Activated naive CD4-positive, alpha-beta T cell treated with anti-CD3 and anti-CD28 coated beads for 36 hours (primary cell): ENCODE measurements at places on chromosomes 16 and 17. TPM values are rescaled to one million over a fixed set of nuclear protein-coding genes. Genes with fewer than 3 reads are reported as not detected.

DNA sequence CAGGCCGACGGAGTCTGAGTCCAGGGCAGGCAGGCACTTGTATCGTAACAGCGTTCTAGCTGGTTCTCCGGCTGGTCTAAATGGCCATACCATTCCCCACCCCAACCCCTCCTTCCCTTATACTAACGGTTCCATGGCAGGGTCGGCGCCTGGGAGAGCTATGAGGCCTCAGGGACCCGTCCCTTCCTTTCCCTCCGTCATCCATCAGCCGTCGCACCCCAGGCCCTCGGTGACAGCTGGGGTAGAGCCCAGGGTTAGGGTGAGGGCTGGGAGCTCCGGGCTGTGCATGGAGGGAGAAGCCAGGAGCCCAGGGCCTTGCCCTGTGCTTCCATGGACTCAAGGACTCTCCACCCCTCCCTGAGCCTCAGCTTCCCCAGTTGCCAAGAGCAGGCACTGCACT, 101.4 kb downstream of the RBFOX3 start:
- no peak for DNase-seq

- peak; percentile 68 for DNase-seq
Observed at GRCh38 chr17:20116683-20117309, 107.6 kb downstream of the SPECC1 start.

DNA sequence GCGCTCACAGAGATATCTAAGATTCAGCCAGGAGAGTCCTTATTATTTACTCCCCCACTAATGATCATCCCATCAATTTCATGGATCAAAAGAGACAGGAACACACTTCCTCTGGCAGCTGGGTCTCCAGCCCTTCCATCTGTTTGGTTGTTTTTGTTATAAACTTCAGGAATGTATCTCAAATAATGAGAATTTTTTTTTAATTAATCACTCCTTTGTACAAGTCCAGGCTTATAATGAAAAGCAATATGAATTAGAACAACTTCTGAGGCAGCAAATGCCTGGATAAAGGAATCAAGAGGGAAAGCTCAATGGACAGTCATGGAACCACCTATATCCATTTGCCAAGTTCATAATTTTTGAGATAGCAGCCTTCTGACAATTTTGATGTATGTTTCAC, 73.4 kb downstream of the HS3ST3B1 start:
- no peak for DNase-seq

- no peak for DNase-seq
Observed at GRCh38 chr16:62477796-62478195, 441.6 kb upstream of the CDH8 start.

DNA sequence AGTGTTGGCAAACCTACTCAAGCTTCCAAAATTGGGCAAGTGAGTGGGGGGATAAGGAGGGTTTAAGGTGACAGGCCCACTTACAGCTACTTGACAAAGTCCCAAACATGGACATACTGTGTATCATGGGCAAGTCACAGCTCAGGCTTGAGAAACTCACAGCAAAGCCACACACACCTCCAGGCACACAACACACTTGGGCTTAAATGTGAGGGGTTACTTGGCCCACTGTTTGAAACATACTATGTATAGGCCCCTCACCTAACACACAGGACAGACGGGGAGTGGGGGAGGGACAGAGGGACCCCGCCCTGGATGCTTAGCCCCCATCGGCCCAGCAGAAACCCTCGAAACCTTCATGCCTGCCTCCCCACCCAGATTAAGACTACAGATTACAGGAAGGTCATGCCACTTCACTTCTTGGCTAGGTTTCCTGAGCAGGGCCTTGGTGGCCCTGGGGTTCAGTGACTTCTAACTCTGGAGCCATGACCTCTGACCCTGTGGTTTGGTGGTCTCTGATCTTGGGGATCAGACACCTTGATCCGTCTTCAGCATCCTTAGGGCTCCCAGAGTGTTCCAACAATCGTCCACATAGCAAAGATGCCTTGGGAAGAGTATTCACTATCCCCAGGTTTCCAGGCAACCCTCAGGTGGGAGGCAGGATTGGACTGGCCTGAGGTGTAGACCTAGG, 2.3 kb upstream of the SAMD14 start:
- no peak for DNase-seq

- DNase-seq, result no peak
Observed at GRCh38 chr17:79361221-79361734, 249.6 kb downstream of the RBFOX3 start.

- DNase-seq, result no peak
Observed at GRCh38 chr16:48564544-48565444, 45.2 kb downstream of the N4BP1 start.

GRCh38 chr16:49382916-49383315, 9.3 kb downstream of the C16orf78 start:
- no peak for DNase-seq

DNA sequence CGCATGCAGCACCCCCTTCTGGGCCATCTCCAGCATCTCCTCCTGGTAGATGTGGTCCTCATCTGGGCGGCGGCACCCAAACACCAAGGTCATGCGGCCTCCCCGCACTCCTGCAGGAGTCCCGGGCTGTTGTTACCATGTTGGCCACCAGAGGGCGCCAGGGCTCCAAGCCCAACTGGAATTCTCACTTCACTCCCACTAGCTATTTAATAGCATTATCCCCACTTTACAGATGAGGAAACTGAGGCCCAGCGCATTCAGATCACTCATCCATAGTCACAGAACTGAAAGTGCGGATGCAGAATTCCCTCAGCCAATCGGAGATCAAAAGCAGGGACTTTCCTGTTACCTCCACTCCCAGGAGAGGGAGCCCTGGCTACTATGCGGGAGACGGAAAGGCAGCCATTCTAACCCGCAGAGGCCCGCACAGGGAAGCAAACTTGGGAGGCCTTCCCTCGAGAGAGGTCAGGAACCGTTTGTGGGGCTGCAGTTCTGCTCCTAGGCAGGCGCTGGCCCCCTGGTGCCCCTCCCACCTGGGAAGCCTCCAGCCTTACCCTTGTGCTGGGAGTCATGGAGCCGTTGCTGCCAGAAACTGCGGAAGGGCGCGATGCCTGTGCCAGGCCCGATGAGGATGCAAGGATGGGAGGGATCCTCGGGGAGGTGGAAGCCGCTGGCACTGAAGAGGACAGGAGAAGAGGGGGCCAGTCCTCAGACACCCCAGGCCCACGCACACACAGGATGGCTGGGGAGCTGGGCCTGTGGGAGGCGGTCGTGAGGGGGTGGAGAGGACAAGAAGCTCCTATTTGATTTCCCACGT, 40.1 kb downstream of the NOS2 start:
- peak; percentile 83 for DNase-seq

- DNase-seq, result no peak
Observed at GRCh38 chr17:77160875-77161530, 20.2 kb downstream of the SEC14L1 start.

GRCh38 chr16:68116256-68116867, 31.2 kb downstream of the NFATC3 start:
- no peak for DNase-seq

DNA sequence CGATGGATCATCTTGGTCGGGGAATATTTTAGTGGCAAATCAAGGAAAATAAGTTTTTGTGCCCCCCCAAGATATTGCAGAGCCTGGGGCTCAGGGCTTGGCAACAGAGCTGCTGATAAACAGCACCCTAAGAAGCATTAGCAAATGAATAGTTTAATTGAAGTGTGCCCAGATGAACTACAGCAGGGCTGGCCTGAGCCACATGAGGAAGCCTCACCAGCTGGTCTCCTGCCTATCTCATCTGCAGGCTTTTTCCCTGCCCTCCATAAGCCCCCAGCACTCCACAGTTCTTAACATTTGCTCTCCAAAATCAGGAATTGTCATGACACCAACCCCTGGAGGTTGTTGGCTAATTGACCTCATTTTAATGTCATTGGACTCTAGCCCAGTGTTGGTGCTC, 480.2 kb downstream of the HS3ST3B1 start:
- DNase-seq, result no peak

- no peak for DNase-seq
Observed at GRCh38 chr17:80960797-80961452, 30.7 kb upstream of the CHMP6 start.

GRCh38 chr17:79116575-79117368, 42.1 kb downstream of the ENGASE start:
- no peak for DNase-seq

DNA sequence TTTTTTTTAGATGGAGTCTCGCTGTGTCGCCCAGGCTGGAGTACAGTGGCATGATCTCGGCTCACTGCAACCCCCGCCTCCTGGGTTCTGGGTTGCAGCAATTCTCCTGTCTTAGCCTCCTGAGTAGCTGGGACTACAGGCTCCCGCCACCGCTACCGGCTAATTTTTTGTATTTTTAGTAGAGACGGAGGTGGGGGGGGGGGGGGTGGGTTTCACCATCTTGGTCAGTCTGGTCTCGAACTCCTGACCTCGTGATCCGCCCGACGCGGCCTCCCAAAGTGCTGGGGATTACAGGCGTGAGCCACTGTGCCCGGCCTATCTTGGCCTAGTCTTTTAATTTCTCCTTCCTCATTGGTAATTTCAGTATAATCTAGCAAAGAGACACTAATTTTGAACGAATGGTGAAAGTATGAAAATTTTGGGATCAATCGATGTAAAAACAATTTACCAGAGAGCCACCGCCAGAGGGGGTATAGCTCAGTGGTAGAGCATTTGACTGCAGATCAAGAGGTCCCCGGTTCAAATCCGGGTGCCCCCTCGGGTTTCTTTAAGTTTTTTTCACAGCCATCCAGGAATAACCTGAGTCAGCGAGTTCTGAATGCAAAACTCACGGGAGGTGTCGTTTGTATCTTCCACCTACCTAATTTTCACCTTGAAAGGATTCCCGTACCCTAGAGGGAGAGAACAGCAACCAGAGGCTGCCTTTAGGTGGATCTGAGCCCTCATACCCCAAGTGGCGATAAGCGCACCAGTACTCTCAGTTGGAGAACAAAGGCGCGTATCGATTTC, 2.5 kb upstream of the LASP1 start:
- DNase-seq, result peak; percentile 77

DNA sequence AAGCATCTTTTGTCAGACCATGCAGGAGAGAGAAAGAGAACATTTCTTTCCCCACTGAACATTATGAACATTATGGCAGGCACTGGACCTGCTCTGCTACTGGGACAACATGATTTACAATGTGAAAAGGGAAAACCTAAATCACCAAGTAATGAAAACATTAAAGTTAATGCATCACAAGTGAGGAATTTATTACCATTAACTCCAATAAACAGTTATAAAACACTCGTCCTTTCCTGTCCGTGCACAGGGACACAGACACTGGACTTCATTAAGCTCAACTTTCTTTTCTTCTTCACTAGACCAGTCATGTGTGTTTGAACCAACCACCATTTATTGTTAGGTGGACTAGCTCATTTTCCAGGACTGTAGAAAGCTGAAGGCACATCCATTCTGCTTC, 95.4 kb downstream of the SNX11 start:
- DNase-seq, result no peak

- DNase-seq, result no peak
Observed at GRCh38 chr16:21161211-21161610, 2.7 kb downstream of the LDAF1 start.

GRCh38 chr16:84252184-84252583, 12.4 kb upstream of the KCNG4 start:
- no peak for DNase-seq

DNA sequence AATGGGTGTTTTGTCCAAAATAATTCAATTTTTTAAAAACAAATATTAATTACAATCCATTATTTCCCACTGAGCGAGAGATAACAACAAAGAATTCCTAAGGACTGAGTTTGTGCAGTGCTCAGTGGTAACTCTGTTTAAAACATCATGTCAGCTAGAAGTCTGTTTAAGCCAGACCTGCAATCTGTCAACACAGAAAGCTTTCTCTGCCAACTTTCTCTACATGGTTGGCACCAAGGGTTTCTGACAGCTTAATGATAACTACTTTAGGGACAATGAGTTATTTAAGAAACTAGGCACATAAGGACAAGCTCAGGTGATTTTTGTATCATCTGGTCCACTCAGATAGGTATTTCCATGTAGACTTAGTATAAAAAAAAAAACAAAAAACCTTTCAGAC, 81.8 kb downstream of the WDR59 start:
- DNase-seq, result no peak

GRCh38 chr16:71796501-71797097, 12.0 kb downstream of the AP1G1 start:
- DNase-seq, result no peak

- DNase-seq, result no peak
Observed at GRCh38 chr17:13598353-13599167, 3.2 kb downstream of the HS3ST3A1 start.

CIBAR2 gene
- total RNA-seq, result not detected

CPNE2 gene
- 5.1 TPM for total RNA-seq

KRT27 gene
- not detected for total RNA-seq

KRT36 gene
- not detected for total RNA-seq

TBC1D3G gene
- not detected for total RNA-seq

TLE7 gene
- not detected for total RNA-seq

MGAT5B gene
- not detected for total RNA-seq

GLTPD2 gene
- not detected for total RNA-seq

CRISPLD2 gene
- 0.14 TPM for total RNA-seq

ZP2 gene
- total RNA-seq, result not detected

CLEC18A gene
- 0.19 TPM for total RNA-seq
